ENCODE measurements at places on chromosomes 7 and 10.

DNA sequence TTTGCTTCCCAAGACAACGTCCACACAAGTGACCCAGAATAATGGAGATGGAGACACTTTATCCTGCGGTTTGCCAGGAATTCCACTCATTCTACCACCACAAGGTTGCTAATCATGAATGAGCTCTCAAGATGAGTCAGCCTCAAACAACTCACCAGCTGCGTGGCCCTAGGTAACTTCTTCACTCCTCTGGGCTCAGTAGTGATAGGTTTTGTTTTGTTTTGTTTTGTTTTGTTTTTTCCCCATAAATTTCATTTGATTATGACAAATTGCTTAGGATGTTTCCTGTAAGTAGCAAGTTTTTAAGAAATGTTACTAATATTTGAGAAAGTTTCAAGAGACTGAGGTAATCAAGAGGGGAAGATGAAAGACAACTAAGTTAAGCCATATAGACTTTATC, 286.8 kb downstream of the PARD3 start:
- DNase-seq = no peak

GRCh38 chr10:99460070-99460469, 29.6 kb upstream of the GOT1 start:
- DNase-seq = no peak

GRCh38 chr10:132306864-132307751, 642 bp downstream of the STK32C start:
- no peak for DNase-seq

GRCh38 chr10:119001717-119002500, 27.6 kb upstream of the NANOS1 start:
- no peak for DNase-seq

GRCh38 chr7:150341263-150342120, at the start of gene RARRES2:
RARRES2 (minus strand) TSS chr7:150341629; CDS start chr7:150340609, 1,020 bp downstream.
- no peak for DNase-seq
